RPMI7951 (cell line): ENCODE measurements at places on chromosomes 3 and 15. TPM values are rescaled to one million over a fixed set of nuclear protein-coding genes. Genes with fewer than 3 reads are reported as not detected.

DNA sequence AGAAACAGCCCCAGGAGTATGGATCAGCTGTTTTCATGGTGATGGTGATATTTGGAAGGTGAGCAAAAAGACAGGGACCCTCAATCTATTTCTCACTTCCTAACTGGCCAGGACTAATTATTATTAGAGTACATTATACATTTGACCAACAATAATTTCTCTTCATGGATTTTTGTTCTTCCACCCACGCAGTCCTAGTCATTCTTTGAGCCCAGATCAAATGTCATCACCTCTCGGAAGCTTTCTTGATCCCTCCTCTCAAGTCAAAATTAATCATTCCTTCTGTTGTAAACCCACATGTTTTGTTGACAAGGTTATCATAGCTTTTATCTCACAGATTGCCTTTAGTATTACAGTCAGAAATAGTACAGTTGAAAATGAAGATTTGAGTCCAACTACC lies 29.2 kb upstream of the PRICKLE2 start:
- DNase-seq = no peak

- DNase-seq = peak; percentile 11
Measured at GRCh38 chr3:123449102-123449996, 459 bp upstream of the ADCY5 start.

GRCh38 chr3:72744330-72744729 lies 103.9 kb downstream of the SHQ1 start:
- no peak for DNase-seq

- DNase-seq = no peak
Measured at GRCh38 chr15:74129586-74130154, 716 bp upstream of the ISLR2 start.

DNA sequence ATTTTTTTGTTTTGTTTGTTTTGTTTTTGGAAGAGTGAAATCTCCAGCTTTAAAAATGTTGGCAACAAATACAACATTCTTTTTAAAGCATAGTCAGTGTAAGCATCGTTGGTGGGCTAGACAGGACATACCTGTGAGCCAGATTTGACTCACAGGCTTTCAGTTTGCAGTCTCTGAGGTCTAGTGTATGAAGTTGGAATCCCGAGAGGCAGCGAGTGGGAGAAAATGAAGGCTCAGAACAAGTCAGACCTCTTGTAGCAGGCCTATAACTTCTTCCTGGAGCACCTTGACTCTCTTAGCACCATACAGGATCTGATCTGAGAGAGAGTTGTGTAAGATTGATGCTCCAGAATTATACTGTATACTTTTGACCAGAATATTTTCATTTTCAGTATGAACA lies 60.2 kb downstream of the CNTN4 start:
- no peak for DNase-seq

SAMMSON gene
- 0.48 and 0.78 TPM in 2 replicates for total RNA-seq

- DNase-seq = no peak
Measured at GRCh38 chr3:174376346-174376745, 482.8 kb upstream of the NAALADL2 start.

- peak; percentile 14 for DNase-seq
Measured at GRCh38 chr15:38320181-38320580, 67.5 kb downstream of the SPRED1 start.

DNA sequence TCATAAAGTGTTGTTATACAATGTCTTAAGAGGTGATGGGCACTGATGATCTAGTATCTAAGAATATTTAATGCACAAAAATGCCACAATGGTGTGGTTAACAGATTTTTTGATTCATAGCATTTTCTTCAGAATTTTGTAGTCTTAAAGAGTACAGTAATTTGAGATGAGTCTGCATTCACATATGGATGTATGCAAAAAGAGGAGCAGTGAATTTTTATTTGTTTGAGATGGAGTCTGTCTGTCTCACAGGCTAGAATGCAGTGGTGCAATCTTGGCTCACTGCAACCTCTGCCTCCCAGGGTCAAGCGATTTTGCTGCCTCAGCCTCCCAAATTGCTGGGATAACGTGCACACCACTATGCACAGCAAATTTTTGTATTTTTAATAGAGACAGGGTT lies 110.5 kb downstream of the ZPLD1 start:
- no peak for DNase-seq
